ENCODE measurements at places on chromosomes 7 and 10.

DNA sequence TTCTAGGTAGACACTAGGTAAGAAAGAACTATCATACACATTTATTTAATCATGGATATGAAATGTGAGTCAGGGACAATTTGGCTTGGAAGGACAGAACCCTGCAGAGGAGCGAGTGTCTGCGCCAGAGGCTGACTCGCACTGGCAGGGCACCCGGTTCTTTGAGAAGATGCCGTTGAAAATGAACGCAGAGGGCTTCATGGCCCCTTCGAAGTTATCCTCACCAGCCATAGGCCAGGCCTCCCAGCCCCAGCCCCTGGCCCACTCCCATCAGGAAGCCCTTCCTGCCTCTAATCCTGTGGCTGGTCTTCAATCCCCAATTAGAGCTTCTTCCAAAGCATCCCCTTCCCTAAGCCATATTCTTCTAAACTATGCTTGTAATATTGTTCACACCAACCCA, 239.8 kb downstream of the TCERG1L start:
- DNase-seq = no peak

GRCh38 chr7:117975476-117975875, 102.2 kb upstream of the CTTNBP2 start:
- DNase-seq = no peak

DNA sequence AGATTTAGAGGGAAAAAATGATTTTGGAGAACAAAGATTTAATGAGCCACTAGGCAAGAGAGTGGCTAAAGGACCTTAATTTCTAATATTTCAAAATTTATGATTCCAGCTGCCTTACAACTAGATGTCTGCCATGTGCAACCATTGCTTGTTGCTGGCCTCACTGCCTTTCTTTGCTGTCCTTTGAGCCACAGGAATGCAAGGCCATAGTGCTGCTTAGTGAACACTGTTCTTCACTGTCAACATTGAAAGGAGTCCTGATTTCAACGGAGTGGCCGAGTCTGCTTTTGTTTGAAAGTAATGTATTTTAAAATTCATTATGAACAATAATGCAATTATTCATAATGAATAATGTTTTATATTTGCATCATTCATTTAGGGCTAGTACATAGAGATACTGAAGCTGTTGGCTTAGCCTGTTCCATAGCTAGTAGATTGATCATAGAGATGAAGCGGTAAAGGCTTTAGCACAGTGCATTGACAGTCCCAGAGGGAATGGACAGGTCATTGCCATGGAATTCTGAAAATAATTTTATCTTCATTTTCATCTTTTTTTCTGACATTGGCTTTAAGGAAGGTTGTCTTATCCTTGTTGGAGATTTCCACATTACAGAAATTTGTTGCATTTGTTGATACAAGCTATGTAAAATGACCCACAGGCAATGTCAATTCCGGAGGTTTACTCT, 544.1 kb downstream of the AUTS2 start:
- DNase-seq = no peak

DNA sequence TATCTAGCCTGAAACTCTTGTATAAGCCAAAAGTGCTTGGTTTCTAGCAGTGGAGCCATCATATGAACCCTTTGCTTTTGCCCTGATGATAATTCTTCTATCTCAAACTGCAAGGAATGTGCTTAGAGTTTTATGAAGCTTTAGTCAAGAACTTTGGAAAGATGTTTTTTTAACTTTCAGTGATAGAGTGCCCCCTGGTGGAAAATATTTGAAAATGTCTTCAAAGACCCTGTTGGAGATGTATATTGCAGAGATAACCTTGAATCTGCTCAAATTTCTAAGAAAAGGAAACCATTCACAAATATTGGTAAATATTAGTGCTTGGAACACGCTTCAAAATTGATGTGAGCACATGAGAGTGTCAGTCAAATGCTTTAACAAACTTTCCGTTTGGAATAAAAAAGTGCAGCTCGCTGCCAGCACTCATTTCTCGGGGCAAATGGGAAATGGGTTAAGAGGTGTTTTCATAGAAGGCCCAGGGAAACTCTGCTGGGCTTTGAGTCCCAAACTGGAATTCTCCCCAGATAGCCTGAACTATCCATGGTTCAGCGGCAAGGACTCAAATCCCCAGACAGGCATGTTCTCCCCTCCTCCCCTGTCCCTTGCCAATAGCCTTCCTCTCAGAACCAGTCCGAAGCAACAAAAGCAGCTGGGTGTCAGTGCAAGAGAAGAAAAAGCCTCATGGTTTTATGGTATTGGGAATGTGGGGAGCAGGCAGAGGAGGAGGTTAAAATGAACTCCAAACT, 129.3 kb downstream of the MYOF start:
- no peak for DNase-seq

DNA sequence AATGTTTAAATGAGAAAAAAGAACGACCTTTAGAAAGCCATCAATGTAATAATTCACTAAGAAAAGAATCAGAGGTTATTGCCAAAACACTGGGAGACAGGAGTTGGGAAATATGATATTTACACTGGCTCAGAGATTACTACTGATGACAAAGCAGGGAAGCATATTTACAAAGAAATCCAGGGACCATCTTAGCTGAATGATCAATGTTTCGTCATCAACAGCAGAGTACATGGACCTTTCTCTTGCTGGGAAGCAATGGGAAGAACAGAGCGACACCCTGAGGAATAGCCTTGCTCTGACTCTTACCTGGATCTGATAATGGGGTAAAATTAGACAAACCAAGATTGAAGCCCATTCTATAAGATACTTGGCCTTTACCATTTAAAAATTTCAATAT, 1293.5 kb downstream of the XPNPEP1 start:
- DNase-seq = no peak

DNA sequence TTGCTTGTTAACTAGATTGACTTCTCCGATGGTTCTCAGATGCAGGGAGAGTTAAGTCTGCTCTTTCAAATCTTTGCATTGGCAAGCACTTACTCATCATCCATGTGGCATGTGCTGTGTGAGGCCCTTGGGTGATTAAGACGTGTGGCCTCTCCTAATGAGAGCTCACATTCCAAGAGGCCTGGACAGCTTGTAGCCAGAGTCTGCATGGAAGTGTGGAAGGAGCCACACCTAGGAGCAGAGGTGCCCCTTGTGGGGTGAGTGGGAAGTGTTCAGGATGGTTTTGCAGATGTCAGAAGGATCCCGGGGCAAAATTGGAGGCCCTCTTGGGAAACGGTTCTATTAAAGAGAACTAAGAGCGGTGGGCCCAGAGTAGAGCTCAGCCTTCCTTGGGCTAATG, 225.9 kb downstream of the PAXIP1 start:
- no peak for DNase-seq

- no peak for DNase-seq
Observed at GRCh38 chr10:63423494-63423893, 42.3 kb downstream of the JMJD1C start.

DNA sequence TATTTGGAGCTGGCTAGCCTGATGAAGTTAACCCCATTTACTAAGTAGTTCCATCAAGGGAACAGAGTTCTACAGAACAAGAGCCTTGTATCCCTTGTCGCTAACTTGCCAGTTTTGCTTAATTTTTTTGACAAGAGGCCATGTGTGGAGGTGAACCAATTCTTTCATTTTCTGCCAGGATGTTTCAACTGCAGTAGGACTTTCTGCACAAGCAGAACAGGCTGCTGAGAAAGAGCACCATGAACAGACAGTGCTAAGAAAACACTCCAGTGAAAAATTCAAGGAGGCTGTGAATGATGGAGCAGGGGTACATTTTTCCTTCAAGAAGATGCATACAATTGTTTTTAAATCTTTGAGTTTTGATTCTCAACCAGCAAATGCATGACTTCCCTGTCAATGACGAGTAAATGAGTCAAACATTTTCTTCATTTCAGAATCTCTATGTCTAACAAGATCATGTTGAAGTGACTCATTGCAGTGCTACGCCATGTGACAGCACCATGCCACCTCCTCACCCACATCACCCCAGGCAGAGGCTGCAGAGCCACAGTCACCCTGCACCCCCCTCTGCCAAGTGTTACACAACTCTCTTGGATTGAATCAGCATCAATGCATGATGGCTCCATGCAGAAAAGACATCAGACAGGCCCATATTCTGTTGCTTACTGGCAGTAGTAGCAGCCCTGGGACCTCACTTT, 193.1 kb downstream of the COBL start:
- DNase-seq = no peak

DNA sequence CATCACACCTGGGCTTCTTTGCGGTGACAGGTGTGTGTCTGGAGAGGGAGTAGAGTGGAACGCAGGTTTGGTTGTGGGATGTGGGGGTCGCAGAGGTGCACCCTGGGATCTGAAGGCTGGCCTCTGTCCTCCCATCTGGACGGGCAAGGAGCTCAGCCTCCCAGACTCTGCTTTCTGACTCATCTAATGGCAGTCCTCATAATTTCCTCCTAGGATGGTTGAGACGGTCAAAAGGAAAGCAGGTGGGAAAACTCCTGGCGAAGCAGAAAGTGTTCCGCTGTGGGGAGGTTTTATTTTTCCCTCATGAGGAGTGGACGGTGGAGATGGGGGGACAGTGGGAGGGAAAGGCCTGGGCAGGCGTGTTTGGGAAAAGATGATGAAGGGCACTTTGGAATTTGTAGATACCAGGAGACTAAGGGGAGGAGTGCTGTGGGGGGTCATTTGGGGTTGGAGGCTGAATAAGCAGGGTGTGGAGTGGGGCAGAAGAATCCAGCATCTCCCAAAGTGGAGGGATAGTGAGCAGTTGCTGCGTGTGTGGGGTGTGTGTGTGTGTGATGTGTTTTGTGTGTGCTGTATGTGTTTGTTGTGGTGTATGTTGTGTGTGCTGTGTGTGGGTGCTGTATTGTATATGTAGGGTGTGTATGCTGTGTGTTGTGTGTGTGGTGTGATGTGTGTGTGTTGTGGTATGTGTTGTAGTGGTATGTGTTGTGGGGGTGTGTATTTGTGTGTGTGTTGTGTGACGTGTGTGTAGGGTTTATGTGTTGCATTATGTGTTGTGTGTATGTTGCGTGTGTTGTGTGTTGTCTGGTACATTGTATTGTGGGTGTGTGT, 97.2 kb upstream of the PODXL start:
- no peak for DNase-seq

Data from activated B cell treated with CpG ODN at 0.5 μM for 24 hours (primary cell).